ENCODE measurements at places on chromosomes 7 and 10.

DNA sequence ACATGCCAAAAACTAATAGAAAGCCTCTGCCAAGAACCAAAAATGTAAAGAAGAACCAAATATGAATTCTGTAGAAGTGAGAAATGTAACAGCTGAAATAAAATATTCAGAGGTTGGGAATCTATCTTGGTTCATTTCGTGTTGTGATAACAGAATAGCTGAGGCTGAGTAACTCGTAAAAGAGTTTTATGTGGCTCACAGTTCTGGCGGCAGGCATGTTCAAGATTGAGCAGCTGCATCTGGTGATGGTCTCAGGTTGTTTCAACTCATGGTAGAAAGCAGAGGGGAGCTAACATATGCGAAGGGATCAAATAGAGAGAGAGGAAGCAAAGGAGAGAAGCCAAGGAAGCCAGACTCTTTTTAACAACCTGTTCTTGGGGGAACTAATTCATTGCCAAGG lies 717.2 kb downstream of the TNS3 start:
- no peak for DNase-seq

DNA sequence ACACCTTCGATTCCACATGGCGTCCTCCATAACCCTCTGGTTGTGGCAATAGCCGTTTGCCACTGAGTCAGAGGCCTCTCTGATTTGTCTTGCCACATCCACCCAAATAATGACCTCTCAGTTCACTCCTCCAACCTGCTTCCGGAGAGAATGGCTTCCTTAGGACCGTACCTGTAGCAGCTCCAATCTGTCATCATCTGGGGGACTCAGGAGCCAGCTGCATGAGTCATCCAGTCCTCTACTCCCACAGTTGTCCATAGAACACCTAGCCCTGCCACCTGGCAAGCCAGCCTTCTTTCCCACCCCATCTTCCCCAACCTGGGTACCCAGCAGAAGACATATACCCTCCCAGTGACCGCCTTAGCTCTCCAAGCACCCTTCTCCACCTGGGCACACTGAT lies 64.4 kb upstream of the MXI1 start:
- DNase-seq = no peak

- no peak for DNase-seq
These were observed 119.4 kb upstream of the NRBF2 start for GRCh38 chr10:63013755-63014154.

GRCh38 chr7:145718129-145718528 lies 398.5 kb upstream of the CNTNAP2 start:
- no peak for DNase-seq

DNA sequence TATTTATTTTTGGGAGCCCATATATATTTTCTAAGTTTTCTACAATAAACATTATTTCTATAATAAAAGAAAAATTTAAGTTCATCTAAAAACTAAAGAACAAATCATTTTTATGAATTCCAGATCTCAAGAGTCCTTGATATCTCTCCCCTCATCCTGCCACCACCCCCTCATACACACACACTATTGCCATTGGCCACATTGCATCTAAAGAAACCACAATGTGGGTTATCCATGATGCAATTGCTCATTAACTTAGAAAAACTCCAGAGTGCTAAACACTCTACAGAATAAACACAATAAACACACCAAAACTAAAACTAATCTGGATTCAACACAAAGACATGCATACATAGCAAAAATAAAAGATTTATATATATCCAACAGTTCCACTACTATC lies 37.8 kb downstream of the FAM13C start:
- DNase-seq = no peak

- DNase-seq = no peak
These were observed 148.1 kb upstream of the FAM3C start for GRCh38 chr7:121544238-121544637.

- DNase-seq = no peak
These were observed 71.2 kb upstream of the KCTD7 start for GRCh38 chr7:66557214-66558200.

GRCh38 chr10:33609546-33609945 lies 275.1 kb upstream of the NRP1 start:
- no peak for DNase-seq

DNA sequence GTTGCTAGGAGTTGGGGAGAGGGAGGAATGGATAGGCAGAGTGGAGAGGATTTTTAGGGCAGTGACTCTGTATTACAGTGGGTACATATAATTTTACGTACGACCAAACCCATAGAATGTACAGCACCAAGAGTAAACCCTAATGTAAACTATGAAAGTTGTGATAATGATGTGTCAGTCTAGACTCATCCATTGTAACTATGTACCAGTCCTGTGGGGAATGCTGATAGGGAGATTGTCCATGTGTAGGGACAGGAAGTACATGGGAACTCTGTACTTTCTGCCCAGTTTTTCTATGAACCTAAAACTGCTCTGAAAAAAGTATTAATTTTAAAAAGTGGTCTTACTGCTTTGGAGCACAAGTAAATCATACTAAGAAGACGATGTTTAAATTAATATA lies 441.8 kb downstream of the AUTS2 start:
- no peak for DNase-seq

DNA sequence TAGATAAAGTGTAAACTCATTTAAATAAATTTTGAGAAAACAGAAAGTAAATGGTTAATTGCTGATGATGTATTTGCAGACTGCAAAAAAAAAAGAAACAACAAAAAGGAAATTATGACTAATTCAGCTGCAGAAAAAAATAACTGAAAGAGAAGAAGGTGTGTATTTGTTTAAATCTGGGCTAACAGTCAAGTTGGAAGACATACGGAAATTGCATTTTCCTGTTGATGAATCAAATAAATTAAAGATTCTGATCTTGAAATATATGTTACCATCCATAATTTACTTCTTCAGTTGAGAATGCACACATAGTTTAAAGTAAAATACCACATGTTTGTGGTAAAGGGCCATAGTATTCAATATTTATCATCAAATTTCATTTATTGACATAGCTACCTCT lies 19.3 kb upstream of the ING3 start:
- DNase-seq = no peak

DNA sequence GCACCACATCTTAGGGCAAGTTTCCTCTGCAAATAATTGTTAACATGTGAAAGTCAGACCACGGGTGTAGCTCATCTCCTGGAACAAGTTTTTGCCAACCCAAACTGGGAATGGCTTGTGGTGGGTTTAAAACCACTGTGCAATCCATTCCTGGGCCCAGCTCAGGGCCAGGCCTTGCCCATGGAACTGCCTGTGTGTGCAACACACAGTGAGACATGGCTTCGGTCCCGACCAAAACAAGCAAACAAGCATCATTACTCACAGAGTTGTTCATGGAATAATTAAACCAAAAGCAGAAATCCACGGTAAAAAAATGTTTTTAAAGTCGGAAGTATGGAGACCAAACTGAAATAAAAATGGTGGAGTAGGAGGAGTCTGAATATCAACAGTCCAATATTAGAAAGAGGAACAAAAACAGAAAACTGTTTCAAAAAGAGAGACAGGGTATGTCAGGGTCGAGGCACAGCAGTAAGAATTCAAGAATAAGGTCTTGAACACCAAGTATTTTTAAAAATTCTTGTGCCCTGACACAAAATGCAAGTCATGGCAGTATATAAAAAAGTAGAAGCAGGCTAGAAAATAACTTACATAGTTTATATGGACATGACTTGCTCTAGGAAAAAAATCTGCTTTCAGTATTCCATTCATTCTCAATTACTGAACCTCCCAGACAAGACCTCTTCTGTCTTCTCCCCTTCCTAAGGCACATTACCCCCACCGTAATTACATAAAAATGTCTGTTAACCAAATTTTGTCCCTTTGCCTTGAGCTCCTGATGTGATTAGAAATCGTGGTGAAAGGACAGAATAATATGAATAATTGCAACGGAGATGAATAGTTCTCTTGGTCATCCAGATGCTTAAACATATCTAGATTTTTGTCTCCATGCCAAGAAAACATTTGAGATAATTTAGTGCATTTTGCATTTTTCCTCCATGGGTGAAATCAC lies 88.4 kb downstream of the FAS start:
- DNase-seq = no peak

GRCh38 chr7:80922253-80923049 lies 3.6 kb upstream of the SEMA3C start:
- no peak for DNase-seq

DNA sequence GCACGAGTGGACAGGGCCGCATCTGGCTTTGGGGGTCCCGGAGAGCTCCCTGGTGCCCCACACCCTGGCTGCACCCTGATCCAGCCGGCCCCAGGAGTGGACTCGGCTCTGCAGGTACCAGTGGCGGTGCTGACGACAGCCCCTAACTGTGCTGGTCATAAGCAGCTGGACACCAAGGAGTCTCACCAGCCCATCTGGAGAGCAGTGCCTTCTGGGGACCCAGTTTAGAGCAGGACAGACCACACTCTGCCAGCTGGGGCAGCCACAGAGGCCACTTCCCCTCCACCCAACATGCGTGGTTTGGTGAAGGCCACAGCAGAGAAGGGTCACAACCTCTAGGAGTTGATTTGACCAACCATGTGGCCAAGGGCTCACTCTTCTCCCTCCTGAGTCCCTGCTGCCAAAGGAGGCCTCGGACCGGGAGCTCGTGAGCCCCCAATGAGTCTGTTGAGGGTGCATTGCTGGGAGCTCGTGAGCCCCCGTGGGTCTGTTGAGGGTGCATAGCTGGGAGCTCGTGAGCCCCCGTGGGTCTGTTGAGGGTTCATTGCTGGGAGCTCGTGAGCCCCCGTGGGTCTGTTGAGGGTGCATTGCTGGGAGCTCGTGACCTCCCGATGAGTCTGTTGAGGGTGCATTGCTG lies 16.0 kb upstream of the INPP5A start:
- DNase-seq = no peak

DNA sequence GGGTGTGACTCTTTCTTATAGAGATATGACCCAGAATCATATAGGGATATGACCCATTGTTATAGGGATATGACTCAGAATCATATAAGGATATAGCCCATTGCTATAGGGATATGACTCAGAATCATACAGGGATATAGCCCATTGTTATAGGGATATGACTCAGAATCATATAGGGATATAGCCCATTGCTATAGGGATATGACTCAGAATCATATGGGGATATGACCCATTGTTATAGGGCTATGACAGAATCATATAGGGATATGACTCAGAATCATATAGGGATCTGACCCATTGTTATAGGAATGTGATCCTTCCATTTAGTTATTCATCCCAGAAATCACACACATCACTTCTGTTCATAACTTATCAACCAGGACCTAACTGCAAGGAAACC lies 312.2 kb upstream of the ADARB2 start:
- DNase-seq = no peak

GRCh38 chr7:55050281-55050680 lies 31.5 kb downstream of the EGFR start:
- DNase-seq = no peak

All from astrocyte (in vitro differentiated cells and primary cell).